Renal pelvis (tissue), 12 donors: ENCODE measurements at places on chromosomes 5 and 9.

- no peak for DNase-seq
Measured at GRCh38 chr5:32406650-32407049, 37.9 kb downstream of the ZFR start.

GRCh38 chr5:54438620-54439389 is 16.7 kb upstream of the HSPB3 start:
- no peak for DNase-seq

DNA sequence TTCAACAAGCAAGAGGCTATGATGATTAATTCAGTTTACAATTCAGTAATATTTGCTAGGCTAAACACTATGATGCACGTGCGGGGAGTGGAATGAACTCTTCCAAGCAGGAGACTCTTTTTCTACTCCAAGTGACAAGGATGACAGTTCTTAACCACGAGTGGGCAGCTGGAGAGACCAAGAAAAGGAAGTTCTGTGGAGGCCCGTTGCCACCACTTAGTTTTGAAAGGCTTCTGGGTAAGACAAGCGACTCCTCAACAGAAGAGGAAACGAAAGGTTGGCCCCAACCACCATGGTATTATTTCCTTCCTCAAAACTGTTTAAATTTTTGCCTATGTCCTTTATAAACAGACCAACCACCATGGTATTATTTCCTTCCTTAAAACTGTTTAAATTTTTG is 2.8 kb downstream of the DCAF12 start:
- no peak for DNase-seq

DNA sequence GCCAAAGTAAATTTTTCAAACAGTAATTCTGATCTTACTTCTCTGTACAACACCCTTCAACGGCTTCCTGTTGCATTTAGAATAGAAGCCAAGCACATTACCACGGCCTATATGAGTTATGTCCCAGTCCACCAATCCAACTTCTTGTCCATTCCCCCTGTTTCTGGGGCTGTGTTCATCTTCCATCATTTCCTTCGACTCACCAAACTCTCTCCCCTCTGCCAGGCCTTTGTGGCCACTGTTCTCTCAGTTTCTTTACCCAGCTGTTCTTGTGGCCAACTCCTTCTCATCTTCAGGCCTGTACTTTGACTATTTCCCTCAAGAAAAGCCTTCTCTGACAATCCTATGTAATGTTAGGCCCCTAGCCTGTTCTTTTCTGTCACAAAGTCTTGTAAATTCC is 259.4 kb upstream of the EFNA5 start:
- no peak for DNase-seq

DNA sequence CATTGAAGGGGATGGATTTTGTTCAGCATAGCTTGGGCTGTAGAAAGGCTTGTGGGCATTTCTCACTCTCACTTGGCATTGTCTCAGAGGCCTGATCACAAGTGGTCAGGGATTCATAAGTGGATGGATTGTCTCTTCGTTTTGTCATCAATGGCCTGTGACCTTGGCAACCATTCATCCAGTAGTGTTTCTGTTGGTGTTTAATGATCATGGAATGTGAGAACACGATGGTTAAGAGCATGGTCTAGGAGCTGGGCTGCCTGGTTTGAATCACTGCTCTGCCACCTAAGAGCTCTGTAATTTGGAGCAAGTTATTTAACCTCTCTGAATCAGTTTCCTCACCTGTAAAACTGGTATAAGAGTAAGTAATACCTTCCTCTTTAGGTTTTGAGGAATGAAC is 430.1 kb upstream of the MEF2C start:
- no peak for DNase-seq
